Progenitor cell of endocrine pancreas (in vitro differentiated cells): ENCODE measurements at places on chromosomes 6 and 20.

GRCh38 chr6:32252331-32253009 is 28.6 kb upstream of the NOTCH4 start:
- no peak for DNase-seq

DNA sequence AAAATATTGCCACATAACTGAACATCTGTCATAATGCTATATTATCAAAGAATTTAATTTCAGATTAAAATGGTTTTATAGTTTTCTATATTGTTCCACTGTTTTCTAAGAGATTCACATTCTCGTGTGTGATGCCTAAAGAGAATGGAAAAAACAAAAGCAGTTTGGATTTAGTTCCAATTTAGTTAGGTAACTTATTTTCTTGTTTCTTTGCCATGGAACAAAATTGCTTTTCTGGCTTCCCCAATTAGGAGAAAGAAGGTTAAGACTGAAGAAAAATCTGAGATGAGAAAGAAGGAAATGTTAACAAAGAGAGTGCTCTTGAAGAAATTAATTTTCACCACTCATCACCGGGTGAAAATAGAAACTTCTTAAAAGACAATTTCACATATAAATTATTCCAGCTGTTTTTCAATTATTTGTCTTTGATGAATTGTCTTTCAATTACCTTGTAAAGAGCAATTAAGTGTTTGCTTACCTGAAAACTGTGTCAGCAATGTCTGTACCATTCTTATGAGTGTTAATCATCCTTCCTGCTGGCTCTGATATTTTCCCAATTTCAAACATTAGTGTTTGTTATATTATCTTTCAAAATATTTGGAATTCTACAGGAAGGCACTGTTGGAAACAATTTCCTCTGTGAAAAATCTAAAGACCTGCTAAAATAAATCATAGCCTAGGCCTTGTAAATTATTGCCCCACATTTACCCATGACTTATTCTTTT is 19.5 kb downstream of the PHACTR2 start:
- no peak for DNase-seq

DNA sequence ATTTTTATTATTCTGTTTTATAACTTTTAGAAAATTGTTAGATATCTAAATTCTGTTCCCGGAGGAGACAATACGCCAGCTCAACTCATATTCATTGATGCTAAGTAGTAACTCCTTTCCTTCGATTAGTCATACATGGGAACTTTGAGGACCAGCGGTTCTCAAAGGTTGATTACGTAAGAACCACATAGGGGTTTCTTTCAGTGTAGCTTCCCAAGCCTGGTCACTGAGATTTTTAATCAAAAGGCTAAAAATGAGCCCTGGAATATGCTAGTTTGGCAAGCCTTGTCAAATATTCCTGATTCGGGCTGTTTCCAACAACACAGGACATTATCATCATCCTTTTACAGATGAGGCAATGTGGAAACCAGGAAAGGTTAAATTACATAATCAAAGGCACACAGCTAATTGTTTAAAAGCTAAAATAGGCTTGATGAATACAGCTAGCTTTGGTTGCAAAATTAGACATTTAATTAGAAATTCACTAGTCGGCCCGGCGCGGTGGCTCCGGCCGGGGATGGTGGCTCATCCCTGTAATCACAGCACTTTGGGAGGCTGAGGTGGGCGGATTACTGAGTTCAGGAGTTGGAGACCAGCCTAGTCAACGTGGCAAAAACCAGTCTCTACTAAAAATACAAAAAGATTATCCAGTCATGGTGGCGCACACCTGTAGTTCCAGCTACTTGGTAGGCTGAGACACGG is 14.6 kb upstream of the MEI4 start:
- DNase-seq = no peak

- DNase-seq = no peak
Measured at GRCh38 chr6:37059344-37060194, 54.1 kb downstream of the FGD2 start.

GRCh38 chr6:52016915-52017748 is 70.3 kb downstream of the PKHD1 start:
- no peak for DNase-seq

GRCh38 chr6:8335381-8335780 is 100.0 kb downstream of the SLC35B3 start:
- DNase-seq = no peak
